Testis (tissue), 5 donors: ENCODE measurements at places on chromosomes 5 and 9. TPM values are rescaled to one million over a fixed set of nuclear protein-coding genes. Genes with fewer than 3 reads are reported as not detected.

SLC25A2 gene
- total RNA-seq: 4.0 TPM

SLC6A18 gene
- total RNA-seq: 0.24 TPM

SHB gene
- total RNA-seq: 21.2 TPM

SCGB3A2 gene
- total RNA-seq: not detected

PCDHGA5 gene
- 9.4 TPM for total RNA-seq

DEPDC1B gene
- total RNA-seq: 15.0 TPM

DBH gene
- total RNA-seq: not detected

PDE6A gene
- 3.2 TPM for total RNA-seq

COL23A1 gene
- 5.0 TPM for total RNA-seq

SMAD5 gene
- 36.0 TPM for total RNA-seq

CA9 gene
- 11.0 TPM for total RNA-seq

INSYN2B gene
- 0.37 TPM for total RNA-seq

GCNT4 gene
- 2.7 TPM for total RNA-seq
